ENCODE measurements at places on chromosomes 5 and 9. TPM values are rescaled to one million over a fixed set of nuclear protein-coding genes. Genes with fewer than 3 reads are reported as not detected.

DNA sequence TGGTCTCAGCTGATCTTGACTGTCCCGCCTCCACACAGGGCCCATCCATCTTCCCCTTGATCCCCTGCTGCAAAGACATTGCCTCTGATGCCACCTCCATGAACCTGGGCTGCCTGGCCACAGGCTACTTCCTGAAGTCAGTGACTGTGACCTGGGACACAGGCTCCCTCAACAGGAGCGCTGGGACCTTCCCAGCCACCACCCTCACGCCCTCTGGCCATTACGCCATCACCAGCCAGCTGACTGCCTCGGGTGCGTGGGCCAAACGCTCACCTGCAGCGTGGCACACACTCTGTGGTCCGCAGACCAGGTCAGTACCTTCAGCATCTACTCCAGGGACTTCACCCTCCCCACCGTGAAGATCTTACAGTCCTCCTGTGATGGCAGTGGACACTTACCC lies 71.9 kb downstream of the INSL6 start:
- no peaks in the 10 kb centered on the region for H3K4me1 ChIP-seq
- H3K27ac ChIP-seq = no peak overlapping the region
- no peak overlapping the region for H3K4me3 ChIP-seq
- H3K27me3 ChIP-seq = no peaks in the 10 kb centered on the region
- DNase-seq = no peak

DNA sequence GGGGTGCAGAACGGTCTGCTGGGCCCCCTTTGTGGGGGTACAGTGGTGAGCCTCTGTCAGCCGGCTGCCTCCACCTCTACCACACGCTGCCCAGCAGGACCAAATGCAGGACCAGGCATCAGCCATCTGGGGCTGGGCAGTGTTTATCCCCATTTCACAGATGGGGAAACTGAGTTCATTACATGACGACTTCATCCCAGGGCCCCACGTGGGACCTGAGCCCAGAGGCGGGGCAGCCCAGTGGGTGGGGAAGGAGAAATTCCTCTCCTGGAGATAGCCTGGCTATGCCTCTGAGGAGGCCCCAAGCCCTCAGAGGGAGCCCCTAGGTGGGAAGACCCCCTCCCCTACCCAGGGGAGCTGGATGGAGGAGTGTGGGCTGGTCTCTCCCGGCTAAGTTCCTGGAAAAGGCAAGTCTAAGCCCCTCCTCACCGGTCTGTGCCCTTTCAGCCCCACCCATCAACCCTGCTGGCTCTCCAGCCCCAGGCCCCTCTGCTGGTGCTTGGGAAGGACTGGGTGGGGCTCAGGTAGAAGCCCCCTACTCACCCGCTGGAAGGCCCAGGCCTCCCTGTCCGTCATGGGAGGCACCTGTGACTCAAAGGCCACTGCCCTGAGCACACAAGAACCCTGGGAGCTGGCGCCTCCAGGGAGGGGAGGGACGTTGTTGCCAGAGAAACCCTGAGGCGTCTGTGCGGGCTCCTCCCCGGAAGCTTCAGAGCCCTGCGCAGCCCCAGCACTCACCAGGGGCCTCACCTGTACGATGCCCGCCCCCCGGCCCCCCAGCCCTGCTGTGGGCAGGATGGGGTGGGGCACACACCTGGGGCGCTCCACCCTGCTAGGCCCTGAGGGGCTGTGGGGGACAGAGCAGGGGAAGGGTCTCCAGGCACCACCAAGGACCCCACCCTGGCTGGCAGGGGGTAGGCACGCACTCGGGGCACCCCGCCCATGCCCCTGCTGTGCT lies 7.4 kb upstream of the CCDC187 start:
- H3K27ac ChIP-seq = no peak overlapping the region
- H3K4me3 ChIP-seq = no peak overlapping the region
- H3K36me3 ChIP-seq = no peaks in the 10 kb centered on the region
- H3K4me1 ChIP-seq = peaks cover 16% of the 10 kb centered on the region
- no peak for DNase-seq
- no peaks in the 10 kb centered on the region for H3K27me3 ChIP-seq

DNA sequence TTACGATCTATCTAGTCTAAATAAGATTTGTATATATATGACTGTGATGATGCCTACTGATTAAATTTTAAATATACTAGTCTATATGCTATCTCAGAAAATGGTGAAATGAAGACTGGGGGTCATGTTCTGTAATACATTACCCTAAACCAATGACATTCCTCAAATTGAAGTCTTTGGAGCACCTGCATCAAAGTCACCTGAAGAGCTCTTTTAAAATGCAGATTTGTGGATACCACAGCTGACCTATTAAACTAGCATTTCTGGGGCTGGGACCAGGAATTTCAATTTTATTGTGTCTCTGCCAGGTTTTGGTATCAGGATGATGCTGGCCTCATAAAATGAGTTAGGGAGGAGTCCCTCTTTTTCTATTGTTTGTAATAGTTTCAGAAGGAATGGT lies 631.9 kb upstream of the DMAC1 start:
- H3K36me3 ChIP-seq = no peaks in the 10 kb centered on the region
- DNase-seq = no peak
- H3K4me1 ChIP-seq = no peaks in the 10 kb centered on the region
- no peak overlapping the region for H3K4me3 ChIP-seq
- no peak overlapping the region for H3K27ac ChIP-seq
- H3K27me3 ChIP-seq = peaks cover 4% of the 10 kb centered on the region

GRCh38 chr9:124198948-124199347 lies 58.8 kb upstream of the NEK6 start:
- H3K27ac ChIP-seq = no peak overlapping the region
- H3K36me3 ChIP-seq = no peaks in the 10 kb centered on the region
- no peak for DNase-seq
- H3K4me3 ChIP-seq = no peak overlapping the region
- peaks cover 21% of the 10 kb centered on the region for H3K27me3 ChIP-seq

DNA sequence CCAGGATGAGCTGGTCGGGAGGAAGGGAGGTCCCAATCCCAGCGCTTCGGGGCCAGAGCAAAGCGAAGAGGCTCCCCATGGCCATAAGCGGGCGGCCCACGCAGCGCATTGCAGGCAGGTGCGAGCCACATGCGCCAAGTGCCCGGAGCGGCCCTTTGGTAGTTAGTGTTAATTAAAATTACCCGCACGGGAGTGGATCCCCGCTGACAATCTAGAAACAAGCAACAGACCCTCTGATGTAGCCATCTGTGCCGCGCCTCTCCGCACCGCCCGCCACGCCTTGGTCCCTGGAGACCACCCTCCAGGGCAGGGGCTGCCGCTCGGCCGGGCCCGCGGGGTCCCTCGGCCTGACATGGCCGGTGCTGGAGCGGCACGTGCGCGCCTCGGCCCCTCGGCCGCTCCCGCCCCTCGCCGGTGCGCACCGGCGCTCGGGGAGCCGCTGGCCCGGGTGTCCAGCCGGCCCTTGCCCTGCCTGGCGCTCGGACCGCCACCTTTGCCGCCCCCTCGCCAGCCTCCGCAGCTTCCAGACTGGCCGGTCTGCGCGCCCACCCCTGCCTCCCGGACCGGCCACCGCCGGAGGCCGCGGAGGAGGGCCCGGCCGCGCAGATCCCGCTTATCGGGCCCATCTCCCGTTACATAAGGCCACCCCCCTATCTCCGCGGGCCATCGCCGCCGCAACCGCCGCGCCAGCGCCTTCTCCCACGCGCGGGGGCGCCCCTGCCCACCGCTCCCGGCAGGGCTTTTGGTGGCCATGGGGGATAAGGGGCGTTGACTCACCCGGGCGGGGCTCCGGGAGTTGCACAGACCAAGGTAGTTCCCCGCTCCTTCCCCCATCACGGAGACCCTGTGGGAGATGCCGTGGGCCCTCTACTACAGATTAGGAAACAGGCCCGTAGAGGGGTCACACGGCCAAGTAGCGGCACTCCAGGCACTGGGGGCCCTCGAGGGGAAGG lies 1.9 kb upstream of the IL13 start:
- DNase-seq = peak; percentile 32
- H3K4me1 ChIP-seq = peaks cover 4% of the 10 kb centered on the region
- H3K27me3 ChIP-seq = no peaks in the 10 kb centered on the region
- no peak overlapping the region for H3K27ac ChIP-seq
- H3K36me3 ChIP-seq = no peaks in the 10 kb centered on the region
- H3K4me3 ChIP-seq = peak overlapping the region; percentile 40

DNA sequence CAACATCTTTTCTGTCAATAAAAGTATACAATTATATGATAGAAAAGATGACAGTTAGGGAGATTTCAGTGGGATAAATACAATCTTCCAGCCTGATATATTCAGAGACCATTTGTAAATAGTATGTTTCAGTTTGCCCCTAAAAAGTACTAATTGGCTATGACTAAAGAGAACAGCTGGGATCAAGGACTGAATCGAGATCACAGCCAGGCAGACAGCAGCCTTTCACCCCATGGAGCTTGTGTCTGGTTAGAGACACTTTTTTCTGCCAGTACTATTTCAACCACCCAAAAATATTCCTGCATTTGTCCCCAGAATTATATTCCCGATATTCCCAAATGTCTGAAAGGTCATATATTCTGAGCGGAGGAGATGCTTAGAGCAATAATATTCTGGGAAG lies 577.3 kb upstream of the TLE4 start:
- DNase-seq = no peak
- H3K27me3 ChIP-seq = peaks cover 5% of the 10 kb centered on the region
- no peaks in the 10 kb centered on the region for H3K4me1 ChIP-seq
- no peaks in the 10 kb centered on the region for H3K36me3 ChIP-seq

- peaks cover 66% of the 10 kb centered on the region for H3K27me3 ChIP-seq
- no peaks in the 10 kb centered on the region for H3K36me3 ChIP-seq
- no peak for DNase-seq
- no peak overlapping the region for H3K27ac ChIP-seq
- H3K4me3 ChIP-seq = no peak overlapping the region
These were observed 19.2 kb upstream of the PITX1 start for GRCh38 chr5:135053278-135053677.

DNA sequence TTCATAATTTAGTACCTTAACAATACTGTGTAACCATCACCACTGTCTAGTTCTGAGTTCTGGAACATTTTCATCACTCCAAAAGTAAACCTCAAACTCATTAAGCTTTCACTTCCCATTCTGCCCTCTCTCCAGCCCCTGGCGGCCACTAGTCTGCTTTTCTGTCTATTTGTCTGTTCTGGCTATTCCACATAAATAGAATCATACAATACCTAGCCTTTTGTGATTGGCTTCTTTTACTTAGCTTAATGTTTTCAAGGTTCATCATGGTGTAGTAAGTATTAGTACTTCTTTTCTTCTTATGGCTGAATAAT lies 138.7 kb downstream of the RAPGEF6 start:
- no peaks in the 10 kb centered on the region for H3K27me3 ChIP-seq
- peaks cover 40% of the 10 kb centered on the region for H3K36me3 ChIP-seq
- H3K4me1 ChIP-seq = no peaks in the 10 kb centered on the region
- no peak overlapping the region for H3K27ac ChIP-seq
- no peak for DNase-seq

DNA sequence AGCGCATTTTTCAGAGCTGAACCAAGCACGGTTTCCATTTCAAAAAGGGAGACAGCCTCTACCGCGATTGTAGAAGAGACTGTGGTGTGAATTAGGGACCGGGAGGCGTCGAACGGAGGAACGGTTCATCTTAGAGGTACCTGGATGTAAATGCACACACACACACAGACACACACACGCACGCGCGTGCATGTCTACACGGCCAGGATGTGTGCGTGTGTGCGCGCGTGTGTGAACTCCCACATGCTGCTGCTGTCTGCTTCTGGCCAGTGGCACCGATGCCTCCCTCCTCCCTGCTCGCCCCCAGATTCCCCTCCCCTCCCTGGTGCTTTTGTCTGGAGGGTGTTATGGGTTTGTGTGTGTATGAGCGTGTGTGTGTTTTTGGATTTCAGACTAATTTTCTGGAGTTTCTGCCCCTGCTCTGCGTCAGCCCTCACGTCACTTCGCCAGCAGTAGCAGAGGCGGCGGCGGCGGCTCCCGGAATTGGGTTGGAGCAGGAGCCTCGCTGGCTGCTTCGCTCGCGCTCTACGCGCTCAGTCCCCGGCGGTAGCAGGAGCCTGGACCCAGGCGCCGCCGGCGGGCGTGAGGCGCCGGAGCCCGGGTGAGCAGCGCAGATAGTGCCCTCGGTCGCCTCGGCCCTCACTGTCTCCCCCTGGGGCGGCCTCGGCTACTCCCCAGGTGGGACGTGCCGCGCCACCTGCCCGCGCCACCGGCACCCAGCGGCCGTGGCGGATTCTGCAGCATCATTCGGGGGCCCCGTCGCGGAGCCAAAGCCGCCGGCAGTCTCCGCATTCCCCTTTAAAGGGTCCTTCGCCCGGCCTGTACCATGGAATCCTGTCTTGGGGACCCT lies at the start of gene NTRK2:
TSS of gene NTRK2 (plus strand) at position 442 of the 850 bp plus-strand sequence. CDS start 1,020 bp downstream, outside the sequence.
- H3K4me3 ChIP-seq = peak within 1 kb of the TSS; percentile 31
- no peaks in the 10 kb centered on the region for H3K36me3 ChIP-seq
- peaks cover 87% of the 10 kb centered on the region for H3K27me3 ChIP-seq

DNA sequence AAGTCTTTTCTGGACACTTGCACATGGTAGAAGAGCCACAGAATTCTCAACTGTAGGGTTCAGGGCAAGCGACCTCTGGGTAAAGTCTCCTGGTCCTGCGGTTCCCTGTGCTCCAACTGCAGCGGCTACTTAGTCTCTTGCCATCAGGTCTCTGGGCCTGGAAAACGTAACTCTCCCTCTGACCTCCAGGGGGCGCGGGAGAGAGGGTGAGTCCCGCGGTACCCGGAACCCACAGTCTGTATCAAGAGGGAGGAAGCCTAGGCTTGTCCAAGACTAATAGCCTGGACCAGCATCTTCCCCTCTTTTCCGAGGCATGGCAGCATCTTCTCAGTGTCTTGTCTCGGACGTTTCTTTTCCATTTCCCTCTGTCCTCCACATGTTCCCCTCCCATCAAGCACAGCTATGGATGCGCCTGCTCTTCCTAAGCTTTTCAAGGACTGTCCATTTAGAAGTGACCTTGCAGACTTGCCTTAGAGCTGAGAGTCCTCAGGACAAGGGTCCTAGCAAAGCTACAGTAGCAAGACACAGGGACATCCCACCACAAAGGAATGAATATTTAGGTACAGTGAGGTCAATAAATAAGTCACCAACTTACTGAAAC lies 59.3 kb downstream of the FSTL4 start:
- H3K4me3 ChIP-seq = no peak overlapping the region
- DNase-seq = peak; percentile 76

GRCh38 chr5:153211076-153211475 lies 279.4 kb upstream of the GRIA1 start:
- H3K27me3 ChIP-seq = peaks cover 4% of the 10 kb centered on the region
- H3K4me3 ChIP-seq = no peak overlapping the region
- no peak for DNase-seq

GRCh38 chr5:132797651-132798050 lies 15.5 kb upstream of the SOWAHA start:
- H3K4me1 ChIP-seq = no peaks in the 10 kb centered on the region
- no peak overlapping the region for H3K27ac ChIP-seq
- peaks cover 4% of the 10 kb centered on the region for H3K27me3 ChIP-seq
- H3K4me3 ChIP-seq = no peak overlapping the region

GRCh38 chr5:108467563-108467962 lies 85.7 kb upstream of the FBXL17 start:
- H3K36me3 ChIP-seq = no peaks in the 10 kb centered on the region
- no peaks in the 10 kb centered on the region for H3K27me3 ChIP-seq
- DNase-seq = no peak
- no peaks in the 10 kb centered on the region for H3K4me1 ChIP-seq

- H3K4me3 ChIP-seq = peak overlapping the region; percentile 65
- no peaks in the 10 kb centered on the region for H3K27me3 ChIP-seq
- DNase-seq = peak; percentile 77
- peaks cover 4% of the 10 kb centered on the region for H3K4me1 ChIP-seq
- H3K27ac ChIP-seq = peak overlapping the region; percentile 78
- no peaks in the 10 kb centered on the region for H3K36me3 ChIP-seq
These were observed 1.0 kb upstream of the EFNA5 start for GRCh38 chr5:107671742-107672210.

- no peak overlapping the region for H3K4me3 ChIP-seq
- no peak for DNase-seq
- H3K4me1 ChIP-seq = no peaks in the 10 kb centered on the region
These were observed 42.4 kb downstream of the OSTF1 start for GRCh38 chr9:75130621-75131230.

The ZFR gene
- total RNA-seq = 110 TPM

The HRH2 gene
- total RNA-seq = not detected

The HAVCR2 gene
- total RNA-seq = 0.19 TPM

The TEX10 gene
- 46.7 TPM for total RNA-seq

The OMD gene
- total RNA-seq = not detected

The FAT2 gene
- not detected for total RNA-seq

The LCP2 gene
- total RNA-seq = not detected

Measured in A673 (cell line).